ENCODE measurements at places on chromosomes 6 and 20. TPM values are rescaled to one million over a fixed set of nuclear protein-coding genes. Genes with fewer than 3 reads are reported as not detected.

QRSL1 gene
- total RNA-seq, result 20.8 TPM

EDN1 gene
- 20.3 TPM for total RNA-seq

OPRL1 gene
- 0.34 TPM for total RNA-seq

ARMH2 gene
- not detected for total RNA-seq

RSPH4A gene
- under 0.01 TPM for total RNA-seq

AVP gene
- not detected for total RNA-seq

B4GALT5 gene
- total RNA-seq, result 45.3 TPM

FAXC gene
- total RNA-seq, result 1.0 TPM

SLC22A7 gene
- total RNA-seq, result not detected

PRRC2A gene
- total RNA-seq, result 32.1 TPM

MEP1A gene
- 0.07 TPM for total RNA-seq

TTK gene
- 0.34 TPM for total RNA-seq

PRICKLE4 gene
- total RNA-seq, result 1.1 TPM

ADAM33 gene
- not detected for total RNA-seq

PAK5 gene
- total RNA-seq, result not detected

PRDM1 gene
- total RNA-seq, result 17.1 TPM

GGT7 gene
- total RNA-seq, result 1.4 TPM

LPIN3 gene
- total RNA-seq, result 12.5 TPM

RPS6KA2 gene
- 64.1 TPM for total RNA-seq

DDX43 gene
- 1.00 TPM for total RNA-seq

FBXO9 gene
- 44.7 TPM for total RNA-seq

AHCY gene
- total RNA-seq, result 167 TPM

SPATA25 gene
- total RNA-seq, result 1.00 TPM

CFAP61 gene
- 0.34 TPM for total RNA-seq

BTN1A1 gene
- not detected for total RNA-seq

MICA gene
- 44.8 TPM for total RNA-seq

OVOL2 gene
- total RNA-seq, result 11.0 TPM

CLVS2 gene
- total RNA-seq, result not detected

ZNF334 gene
- 7.9 TPM for total RNA-seq

SLC17A3 gene
- not detected for total RNA-seq

C6orf132 gene
- 35.9 TPM for total RNA-seq

LBP gene
- not detected for total RNA-seq

COL12A1 gene
- total RNA-seq, result 34.9 TPM

HTR1E gene
- total RNA-seq, result not detected

FRK gene
- total RNA-seq, result 1.0 TPM

REPS1 gene
- 56.1 TPM for total RNA-seq

SNAI1 gene
- not detected for total RNA-seq
